Stimulated activated CD8-positive, alpha-beta memory T cell treated with anti-CD3 and anti-CD28 coated beads, Interleukin-2, amount 100 ng/mL, for 1 hour (primary cell): ENCODE measurements at places on chromosomes 1 and 21.

DNA sequence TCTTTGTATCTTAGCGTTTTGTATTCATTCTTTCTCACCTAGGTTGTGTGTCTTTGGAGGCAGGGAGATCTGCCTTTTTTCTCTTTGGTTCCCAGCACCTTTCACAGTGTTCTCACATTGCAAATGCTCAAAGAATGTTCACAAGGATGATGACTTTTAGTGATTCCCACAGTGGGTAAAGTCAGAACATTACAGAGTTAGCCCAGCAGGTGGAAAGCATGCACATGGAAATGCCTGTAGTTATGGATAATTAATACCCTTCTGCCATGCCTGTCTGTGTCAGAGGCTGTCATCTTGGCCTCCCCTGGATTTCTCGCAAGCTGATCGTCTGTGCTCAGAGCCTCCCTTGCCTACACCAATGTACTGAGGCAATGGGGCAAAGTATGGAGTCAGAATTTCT lies 458.9 kb downstream of the LMO4 start:
- DNase-seq = no peak

- DNase-seq = no peak
Observed at GRCh38 chr1:212981025-212981495, 30.7 kb downstream of the VASH2 start.

GRCh38 chr21:39561140-39561539 lies 51.6 kb upstream of the B3GALT5 start:
- no peak for DNase-seq

GRCh38 chr1:208201229-208201628 lies 43.0 kb downstream of the PLXNA2 start:
- no peak for DNase-seq

GRCh38 chr1:199020051-199020450 lies 381.2 kb downstream of the PTPRC start:
- no peak for DNase-seq

DNA sequence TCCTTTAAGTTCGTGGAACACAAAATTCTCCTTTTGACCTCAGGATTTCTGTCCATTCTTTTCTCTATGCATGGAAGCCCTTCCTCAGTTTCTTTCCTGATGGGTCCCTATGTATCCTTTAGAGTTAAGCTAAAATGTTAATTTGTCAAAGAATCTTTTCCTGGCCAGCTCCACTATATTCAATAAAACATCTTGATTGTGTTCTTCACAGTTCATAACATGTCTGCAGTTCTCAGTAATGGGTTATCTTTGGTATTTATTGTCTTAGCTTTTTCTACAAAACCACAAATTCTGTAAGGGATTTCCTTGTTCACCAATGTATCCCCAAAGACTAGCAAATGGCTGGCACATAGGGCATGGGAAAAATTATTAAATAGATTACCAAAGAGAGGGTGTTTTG lies 998.5 kb downstream of the ADGRL2 start:
- DNase-seq = no peak

GRCh38 chr1:11147197-11147770 lies 41.9 kb upstream of the ANGPTL7 start:
- DNase-seq = no peak

DNA sequence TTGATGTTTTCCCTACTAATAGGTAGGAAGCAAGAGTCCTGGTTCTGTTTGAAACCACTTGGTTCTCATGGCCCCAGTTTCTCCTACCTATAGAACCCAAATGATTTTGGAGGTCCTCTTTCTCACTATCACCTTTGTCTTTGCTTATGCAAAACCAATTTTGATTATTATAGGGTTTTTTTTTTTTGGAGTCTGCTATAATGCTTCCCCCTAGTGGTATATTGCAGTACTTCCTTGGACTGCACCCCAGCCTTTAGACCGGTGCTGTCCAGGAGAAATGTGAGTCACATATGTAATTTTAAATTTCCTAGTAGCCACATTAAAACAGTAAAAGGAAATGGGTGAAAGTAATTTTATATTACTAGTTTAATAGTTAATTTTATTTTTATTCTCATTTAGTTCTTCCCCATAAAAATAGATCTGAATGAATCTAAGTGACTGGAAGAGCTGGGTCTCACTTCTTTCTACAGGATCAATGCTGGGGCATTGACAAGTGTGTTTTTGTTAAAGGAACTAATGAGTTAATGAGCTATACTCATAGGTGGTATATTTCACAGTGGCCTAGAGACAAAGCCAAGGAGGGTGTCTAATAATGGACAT lies 10.6 kb downstream of the FCMR start:
- DNase-seq = no peak
